ENCODE measurements at places on chromosomes 11 and 22. TPM values are rescaled to one million over a fixed set of nuclear protein-coding genes. Genes with fewer than 3 reads are reported as not detected.

OR5A1 gene
- not detected for total RNA-seq

POU2AF1 gene
- total RNA-seq = 9.3 TPM

FOLH1 gene
- total RNA-seq = not detected

- no peak for DNase-seq
Measured at GRCh38 chr11:23359297-23359696, 499.0 kb upstream of the CCDC179 start.

GRCh38 chr11:2092956-2093412 lies 46.2 kb downstream of the IGF2 start:
- DNase-seq = peak; percentile 67

GRCh38 chr11:78856211-78856610 lies 281.5 kb upstream of the NARS2 start:
- no peak for DNase-seq

GRCh38 chr22:45580726-45581381 lies 78.2 kb downstream of the FBLN1 start:
- DNase-seq = no peak

GRCh38 chr22:22813126-22814075 lies 74.2 kb upstream of the IGLL5 start:
- DNase-seq = no peak

DNA sequence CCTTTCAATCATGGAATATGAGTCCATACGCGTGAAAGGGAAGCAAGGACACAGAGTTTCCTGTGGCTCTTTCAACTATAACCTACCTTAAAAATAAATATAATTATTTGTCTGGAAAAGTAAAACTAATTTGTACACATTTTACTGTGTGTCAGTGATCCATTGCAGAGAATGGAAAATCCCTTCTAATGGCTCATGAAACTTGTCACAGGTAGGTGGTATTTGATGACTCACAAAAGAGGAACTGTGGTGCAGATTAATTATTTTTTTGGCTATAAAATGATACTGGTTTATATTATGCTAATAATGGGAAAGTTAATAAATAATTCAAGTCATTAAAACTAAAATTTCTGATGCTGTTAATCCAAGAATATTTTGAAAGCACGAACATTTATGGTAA lies 792.2 kb downstream of the METTL15 start:
- no peak for DNase-seq

DNA sequence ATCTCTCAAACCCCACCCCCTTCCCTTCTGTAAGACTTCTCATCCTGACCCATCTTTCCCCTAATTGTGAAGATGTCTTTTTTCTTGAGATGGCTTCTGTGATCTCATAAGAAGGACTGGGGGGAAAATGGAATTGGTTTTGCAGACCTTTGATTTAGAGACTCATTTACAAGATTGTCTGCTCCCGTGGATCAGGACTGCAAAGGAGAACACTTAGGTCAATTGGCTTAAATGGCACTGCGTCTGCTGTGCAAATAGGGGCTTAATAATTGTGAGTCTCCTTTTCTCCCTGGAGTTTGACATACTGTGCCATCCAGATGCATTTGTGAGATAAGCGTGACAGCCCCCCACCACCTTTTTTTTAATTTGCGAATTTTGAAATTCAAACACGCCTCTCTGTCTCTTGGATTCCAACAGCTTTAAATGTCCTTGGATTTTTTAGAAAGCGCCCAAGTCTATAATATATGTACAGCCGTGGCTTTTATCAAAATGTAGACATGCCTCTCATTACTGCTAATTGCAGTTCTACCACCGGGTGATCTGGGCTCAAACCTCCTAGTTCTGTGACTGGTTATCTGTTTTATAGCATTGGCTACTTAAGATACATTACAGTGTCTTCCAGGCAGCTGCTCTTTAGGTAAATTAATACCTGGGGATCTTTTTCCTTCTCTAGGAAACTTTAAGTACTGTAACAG lies 150.0 kb downstream of the DBX1 start:
- DNase-seq = no peak
